Immature natural killer cell (primary cell): ENCODE measurements at places on chromosomes 1 and 21.

DNA sequence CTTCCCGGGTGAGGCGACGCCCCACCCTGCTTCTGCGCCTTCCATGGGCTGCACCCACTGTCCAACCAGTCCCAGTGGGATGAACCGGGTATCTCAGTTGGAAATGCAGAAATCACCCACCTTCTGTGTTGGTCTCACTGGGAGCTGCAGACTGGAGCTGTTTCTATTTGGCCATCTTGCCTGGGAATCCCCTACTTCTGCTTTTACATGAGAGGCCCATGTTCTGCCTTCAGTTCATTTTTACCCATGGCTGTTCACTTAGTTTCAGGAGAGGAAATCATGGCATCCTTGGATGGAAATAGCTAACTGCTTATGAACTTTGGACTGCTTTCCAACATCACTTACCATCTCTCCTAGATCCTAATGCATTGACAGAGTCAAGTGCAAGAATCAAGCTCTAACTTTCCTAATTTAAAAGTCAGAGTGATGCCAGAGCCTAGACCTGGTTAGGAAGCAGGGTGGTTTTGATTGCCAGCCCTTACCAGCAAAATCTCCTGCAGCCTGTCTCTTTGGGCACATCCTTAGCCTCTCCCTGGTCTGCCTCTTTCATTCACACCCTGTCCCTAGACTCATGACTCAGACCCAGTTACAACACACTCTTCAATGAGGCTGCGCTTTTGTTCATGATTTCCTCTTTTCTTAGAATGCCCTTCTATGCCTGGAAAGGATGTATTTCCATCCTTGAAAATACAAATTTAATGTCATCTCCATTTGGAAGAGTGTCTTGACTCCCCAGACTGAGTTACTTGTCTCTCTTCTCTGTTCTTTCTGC lies 137.2 kb downstream of the KCTD3 start:
- no peak for DNase-seq

DNA sequence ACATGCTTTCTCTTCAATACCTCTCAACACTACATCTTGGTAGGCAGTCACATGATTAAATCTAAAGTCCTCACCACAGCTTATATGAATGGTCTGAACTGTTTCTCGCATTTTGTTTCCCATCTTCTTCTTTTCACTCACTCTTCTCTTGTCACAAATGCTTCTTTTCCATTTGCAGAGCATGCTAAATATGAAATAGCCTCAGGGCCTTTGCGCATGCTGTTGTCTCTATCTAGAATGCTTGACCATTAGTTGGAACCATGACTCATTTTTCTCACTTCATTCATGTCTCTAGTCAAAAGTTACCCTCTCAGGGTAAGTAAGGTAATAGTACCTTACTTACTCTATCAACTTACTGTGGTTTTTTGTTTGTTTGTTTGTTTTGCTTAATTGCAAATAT lies 239.7 kb downstream of the PTPRC start:
- no peak for DNase-seq

- DNase-seq = peak; percentile 35
Measured at GRCh38 chr21:37367703-37368540, 1.3 kb downstream of the DYRK1A start.

DNA sequence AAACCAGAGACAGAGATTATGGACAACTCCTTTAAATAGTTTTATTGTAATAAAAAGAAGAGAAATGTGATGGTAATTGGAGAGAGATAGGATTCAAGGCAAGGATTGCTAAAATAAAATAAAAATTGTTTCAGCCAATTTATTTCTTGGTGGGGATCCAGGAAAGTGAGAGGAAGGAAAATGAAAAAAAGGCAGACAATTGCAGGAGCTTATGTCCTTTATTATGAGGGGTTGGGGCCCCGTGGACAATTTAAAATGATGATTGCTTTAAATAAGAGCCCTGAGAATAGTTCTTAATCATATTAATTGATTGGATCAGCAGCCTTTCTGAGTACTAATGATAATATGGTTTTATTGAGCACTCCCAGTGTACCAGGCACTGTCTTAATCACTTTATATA lies 40.2 kb downstream of the RGS2 start:
- no peak for DNase-seq

- no peak for DNase-seq
Measured at GRCh38 chr1:154969860-154970452, 591 bp downstream of the SHC1 start.

DNA sequence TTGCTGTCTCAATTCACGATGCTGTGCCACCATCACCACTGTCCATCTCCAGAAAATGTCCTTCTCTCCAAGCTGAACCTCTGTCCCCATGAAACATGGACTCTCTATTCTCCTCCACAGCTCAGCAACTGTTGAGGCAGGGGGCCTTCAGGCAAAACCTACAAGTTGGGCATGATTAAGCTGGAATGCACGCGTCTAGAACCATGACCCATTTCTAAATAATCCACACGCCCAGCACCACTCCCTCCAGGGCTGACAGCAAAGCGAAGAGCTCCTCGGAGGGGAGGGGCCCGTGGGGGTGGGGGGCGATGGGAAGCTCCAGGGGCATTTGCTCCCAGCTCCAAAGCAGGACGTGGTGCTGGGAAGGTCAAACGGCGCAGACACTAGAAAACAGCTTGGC lies 3.3 kb upstream of the HES5 start:
- DNase-seq = no peak

- DNase-seq = no peak
Measured at GRCh38 chr1:29806646-29807319, 570.5 kb downstream of the PTPRU start.

DNA sequence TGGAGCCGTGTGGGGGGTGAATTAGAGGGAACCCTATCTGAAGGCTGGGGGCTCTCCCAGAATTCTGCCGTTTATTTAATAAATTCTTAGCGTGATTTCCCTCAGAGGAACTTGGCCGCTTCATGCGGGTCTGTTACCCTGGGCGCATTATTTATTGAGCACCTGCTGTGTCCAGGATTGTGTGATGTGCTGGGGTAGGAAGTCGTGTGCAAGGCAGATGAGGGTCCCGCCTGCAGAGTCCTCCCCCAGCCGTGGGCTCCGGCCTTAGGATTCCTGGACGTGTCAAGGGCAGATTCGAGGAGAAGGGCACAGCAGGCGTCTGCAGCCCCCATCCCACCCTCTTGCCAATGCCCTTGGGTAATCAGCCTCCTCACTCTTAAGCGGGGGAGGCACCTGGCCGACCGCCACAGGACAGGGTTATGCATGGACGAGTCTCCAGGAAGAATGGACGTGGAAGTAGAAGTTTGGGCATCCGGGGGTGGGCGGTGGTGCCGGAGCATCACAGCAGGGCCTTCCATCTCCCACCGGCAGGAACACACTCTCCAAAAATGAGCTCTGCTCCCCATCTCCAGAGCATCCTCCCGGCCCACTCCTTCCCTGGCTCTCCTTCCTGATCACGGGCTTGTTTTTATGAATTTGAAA lies 233.3 kb upstream of the C1orf174 start:
- no peak for DNase-seq

DNA sequence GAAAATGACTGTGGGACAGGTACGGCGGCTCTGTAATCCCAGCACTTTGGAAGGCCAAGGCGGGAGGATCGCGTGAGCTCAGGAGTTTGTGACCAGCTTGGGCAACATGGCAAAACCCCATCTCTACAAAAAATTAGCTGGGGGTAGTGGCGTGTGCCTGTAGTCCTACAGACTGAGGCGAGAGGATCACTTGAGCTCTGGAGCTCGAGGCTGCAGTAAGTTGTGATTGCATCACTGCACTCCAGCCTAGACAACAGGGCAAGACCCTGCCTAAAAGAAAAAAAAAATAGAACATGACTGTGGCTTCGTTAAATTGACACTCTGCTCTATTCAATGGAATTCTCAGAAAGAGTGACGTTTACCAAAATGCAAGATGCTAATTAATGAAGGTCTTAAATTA lies 3.9 kb upstream of the DBT start:
- DNase-seq = no peak

- no peak for DNase-seq
Measured at GRCh38 chr1:82263396-82263795, 462.7 kb downstream of the ADGRL2 start.

DNA sequence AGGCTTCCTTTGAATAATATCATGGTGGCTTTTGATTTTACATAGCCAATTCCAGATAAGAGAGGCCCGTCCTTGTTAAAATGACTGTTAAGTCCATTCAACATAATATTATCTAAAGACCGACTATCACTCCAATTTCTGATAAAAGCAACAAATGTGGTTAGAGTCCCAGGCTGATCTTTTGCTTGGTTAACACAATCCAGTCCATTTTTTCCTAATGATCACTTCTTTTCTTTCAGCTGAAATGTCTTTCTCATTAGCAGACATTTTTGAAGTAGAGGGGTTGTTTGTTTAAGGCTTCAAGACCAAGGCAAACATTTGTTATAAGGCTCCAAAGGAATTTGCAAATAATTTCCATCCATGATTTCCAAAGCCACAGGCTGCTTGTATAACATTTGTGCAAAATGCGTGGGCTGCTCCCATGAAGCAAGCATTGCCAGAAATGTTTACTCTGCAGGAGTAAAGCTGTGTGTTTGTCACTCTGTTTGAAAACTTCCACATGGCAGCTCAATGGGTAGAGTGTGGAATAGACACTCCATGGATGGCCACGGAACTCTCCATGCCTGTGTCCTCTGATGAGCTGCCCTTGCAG lies 111.5 kb downstream of the PSMG1 start:
- DNase-seq = no peak

GRCh38 chr1:104801344-104801743 lies 1051.6 kb downstream of the AMY1C start:
- DNase-seq = no peak

DNA sequence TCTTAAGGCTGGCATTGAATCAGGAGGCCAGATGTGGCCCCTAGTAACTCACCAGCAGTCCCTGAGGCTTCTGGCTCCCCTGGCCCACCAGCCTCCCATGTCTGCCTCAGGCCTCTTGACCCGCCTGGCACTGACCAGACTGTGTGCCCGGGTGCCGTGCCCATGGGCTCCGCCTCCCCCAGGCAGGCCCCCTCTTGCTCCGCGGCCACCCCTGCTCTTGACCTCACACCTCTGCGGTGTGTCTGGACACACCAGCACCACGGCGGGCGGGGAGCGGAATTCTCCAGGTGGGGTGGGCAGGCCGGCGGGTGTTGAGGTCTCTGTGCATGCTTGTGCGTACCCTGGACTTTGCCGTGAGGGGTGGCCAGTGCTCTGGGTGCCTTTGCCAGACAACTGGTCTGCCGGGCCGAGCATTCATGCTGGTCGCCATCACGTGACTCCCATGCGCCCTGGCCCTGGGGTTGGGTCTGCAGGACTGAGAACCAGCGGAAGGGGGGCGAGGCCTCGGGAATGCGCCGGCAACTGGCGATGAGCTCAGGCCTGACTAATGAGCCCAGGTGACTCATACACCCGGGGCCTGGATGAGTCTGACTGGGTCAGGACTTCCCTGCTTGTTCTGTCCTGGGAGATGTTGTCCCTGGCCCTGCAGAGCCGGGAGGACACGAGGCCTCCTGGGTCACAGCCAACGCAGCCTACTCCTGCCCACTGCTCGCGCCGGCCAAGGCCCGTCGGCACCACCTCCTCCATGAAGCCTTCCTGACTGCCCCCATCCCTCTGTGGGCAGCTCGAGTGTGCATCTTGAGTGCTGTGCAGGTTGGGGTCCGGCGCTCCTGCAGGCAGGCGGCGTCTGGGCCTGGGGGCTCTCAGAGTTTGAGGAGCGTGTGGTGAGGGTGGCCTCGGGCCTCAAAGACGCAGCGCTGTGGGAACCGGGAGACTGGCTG lies 22.6 kb downstream of the COL18A1 start:
- no peak for DNase-seq

DNA sequence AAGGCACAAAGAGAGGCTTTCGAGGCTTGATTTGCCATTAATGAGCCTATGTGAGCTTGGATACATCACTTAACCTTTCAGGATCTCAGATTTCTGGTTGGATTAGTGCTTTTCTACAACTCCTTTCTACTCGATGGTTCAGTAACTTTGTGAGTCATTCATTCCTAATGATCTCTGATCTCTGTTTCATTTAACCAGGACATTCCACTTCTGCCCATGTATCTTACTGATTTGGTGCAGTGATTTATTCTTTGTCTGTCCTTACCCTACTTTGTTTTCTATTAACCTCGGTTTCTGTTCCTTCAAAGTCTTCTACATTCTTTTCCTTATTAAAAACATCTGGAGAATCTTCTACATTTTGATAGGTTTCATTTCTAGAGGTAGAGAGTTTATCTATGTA lies 94.6 kb upstream of the ZBTB18 start:
- no peak for DNase-seq

DNA sequence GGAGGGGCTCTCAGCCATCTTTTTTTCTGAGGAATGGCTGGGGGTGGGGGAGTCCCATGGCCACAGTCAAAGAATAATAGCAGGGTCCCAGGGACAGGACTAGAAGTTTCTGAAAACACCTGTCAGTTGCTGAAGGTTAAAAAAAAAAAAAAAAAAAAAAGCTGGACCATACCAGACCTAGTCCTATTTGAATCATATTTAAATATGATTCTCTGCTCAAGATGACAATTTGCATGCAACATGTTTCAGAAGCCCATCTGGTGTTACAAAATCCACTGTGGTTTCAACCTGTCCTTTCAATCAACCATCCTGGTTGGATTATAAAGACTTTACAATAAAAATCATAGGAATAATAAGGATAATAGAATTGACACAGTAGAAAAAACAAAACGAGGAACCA lies 153.7 kb downstream of the TENT5C start:
- no peak for DNase-seq

DNA sequence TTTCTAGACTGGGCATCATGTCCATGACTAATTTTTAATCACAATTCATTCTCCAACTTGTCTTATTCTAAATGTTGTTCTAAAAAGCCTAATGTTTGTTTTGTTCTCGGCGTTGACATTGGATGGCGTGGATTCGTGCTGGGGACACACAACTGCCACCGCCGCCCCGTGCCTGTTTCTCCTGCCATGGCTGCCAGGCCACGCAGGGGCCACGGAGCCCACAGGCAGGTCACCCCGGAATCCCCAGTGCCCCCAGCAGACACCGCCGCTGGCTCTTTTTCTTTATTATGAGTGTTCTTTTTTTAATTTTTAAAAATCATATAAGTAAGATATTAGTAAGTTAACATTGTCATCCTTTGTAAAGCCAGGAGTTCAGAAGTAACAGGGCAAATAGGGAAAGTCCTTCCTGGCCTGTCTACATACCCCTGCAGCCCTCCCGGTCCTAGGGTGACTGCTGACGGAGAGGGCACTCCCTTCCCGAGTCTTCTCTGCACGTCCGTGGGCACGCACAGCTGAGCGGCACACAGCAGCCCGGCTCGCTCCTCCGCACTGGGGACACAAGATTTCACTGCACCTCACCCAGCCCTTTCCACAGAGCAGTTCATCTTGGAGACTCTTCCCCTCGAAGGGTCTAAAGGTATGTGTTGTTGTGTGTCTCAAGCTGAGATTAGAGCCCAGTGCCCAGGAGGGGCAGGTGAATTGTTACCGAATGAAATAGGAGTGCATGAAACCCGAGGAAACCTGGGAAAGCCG lies 32.1 kb downstream of the KRTAP10-1 start:
- DNase-seq = no peak
